ENCODE measurements at places on chromosomes 2 and 18.
A peak's percentile ranks its signal among the peaks of the same experiment; 100 is the strongest.

GRCh38 chr18:21507913-21508701 lies 92.4 kb downstream of the ESCO1 start:
- DNase-seq: no peak

- no peak for DNase-seq
These were observed 93.4 kb downstream of the SOS1 start for GRCh38 chr2:39027421-39027820.

- no peak for DNase-seq
These were observed 68.2 kb downstream of the LRATD1 start for GRCh38 chr2:14700753-14701152.

- DNase-seq: no peak
These were observed 205.8 kb upstream of the NCKAP5 start for GRCh38 chr2:133773854-133774653.

GRCh38 chr2:84964406-84965191 lies 6.4 kb upstream of the KCMF1 start:
- DNase-seq: no peak

DNA sequence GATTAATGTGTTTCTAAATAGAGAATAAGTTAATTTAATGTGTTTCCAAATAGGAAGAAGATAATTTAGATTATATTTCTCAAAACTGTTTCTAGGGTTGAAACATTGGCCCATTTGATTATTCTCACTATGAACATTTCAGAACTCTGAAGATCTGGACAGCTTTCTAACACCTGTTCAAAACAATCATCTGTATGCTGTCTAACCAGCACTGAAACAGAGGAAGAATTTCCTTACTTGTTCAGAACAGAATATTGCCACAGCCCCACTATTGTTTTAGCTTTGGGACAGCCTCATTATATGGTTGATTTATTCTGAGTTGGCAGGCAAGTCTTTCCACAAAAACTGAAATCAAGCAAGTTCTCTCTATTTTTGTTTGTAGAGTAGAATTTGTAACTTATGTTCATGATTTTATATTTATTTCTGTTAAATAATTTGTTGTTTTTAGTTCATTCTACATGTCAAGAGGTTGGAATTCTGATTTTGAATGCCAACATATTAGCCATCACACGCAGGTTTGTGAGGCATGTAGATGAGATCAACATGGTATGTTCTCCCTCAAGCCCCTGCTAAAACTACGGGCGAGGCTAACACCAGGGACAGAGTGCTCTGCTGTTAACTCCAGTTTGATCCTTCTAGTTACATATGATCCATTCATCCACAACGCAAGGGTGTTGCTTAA lies 11.2 kb downstream of the IL18RAP start:
- DNase-seq: no peak

- peak; percentile 13 for DNase-seq
These were observed 754.9 kb downstream of the RNF144A start for GRCh38 chr2:7672027-7672684.

- DNase-seq: no peak
These were observed 91.6 kb downstream of the RHOB start for GRCh38 chr2:20538308-20539132.

DNA sequence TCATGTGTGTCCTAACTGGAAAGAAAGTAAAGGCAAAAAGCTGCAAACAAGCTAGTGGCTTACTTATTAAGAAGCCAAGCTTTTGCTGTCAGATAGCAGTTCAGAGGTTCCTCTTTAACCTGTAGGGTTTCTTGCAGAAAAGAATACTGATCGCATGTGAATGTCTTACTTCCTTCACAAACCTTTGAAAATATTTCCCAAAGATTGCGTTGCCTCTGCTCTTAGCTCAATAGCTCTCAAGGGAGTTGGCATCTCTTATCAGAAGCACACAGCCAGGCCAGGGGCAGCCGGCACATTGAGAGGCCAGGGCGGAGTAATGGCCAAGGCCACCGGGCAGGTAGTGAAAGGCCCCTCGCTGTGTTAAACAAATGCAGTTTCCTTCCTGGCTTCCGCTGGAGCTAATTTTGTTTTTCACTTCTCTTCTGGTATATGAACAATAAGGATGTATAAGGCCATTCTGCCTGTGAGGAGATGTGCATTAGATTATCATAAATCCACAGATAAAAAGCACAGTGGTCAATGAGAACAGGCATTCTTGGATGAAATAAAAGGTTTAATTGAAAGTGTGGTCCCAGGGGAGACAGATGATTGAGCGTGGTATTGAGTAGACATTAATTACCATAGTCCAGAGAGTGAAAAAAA lies 542.4 kb upstream of the NRP2 start:
- no peak for DNase-seq

GRCh38 chr2:158458617-158458920 lies 1.8 kb downstream of the PKP4 start:
- DNase-seq: no peak

GRCh38 chr2:190804182-190804795 lies 76.3 kb upstream of the GLS start:
- DNase-seq: no peak

- no peak for DNase-seq
These were observed 22.1 kb downstream of the MFF start for GRCh38 chr2:227347117-227347516.

GRCh38 chr2:145305889-145306288 lies 786.0 kb upstream of the ZEB2 start:
- DNase-seq: no peak

GRCh38 chr2:138948070-138948539 lies 167.9 kb upstream of the NXPH2 start:
- DNase-seq: peak; percentile 21

GRCh38 chr2:59938181-59938580 lies 615.3 kb downstream of the BCL11A start:
- no peak for DNase-seq

GRCh38 chr2:238821391-238821790 lies 26.5 kb upstream of the TWIST2 start:
- DNase-seq: no peak
